ENCODE measurements at places on chromosomes 3 and 15. TPM values are rescaled to one million over a fixed set of nuclear protein-coding genes. Genes with fewer than 3 reads are reported as not detected.

LXN gene
- not detected for total RNA-seq

ST8SIA2 gene
- 1.8 TPM for total RNA-seq

RBP2 gene
- total RNA-seq, result not detected

SLC33A1 gene
- total RNA-seq, result 36.3 TPM

LRRN1 gene
- total RNA-seq, result not detected

WDR93 gene
- not detected for total RNA-seq

GOLGA6D gene
- total RNA-seq, result not detected

CLDN11 gene
- not detected for total RNA-seq

FOXB1 gene
- not detected for total RNA-seq

POLQ gene
- total RNA-seq, result 17.3 TPM

RLBP1 gene
- not detected for total RNA-seq

TM4SF1 gene
- total RNA-seq, result 543 TPM

DPH3 gene
- 19.6 TPM for total RNA-seq

TNFSF10 gene
- total RNA-seq, result not detected

C3orf38 gene
- total RNA-seq, result 25.9 TPM

ROPN1 gene
- total RNA-seq, result 0.21 TPM

RHOV gene
- total RNA-seq, result 0.43 TPM

CAND2 gene
- total RNA-seq, result 0.60 TPM

TRPM1 gene
- 0.03 TPM for total RNA-seq

MYO5C gene
- total RNA-seq, result not detected

SRGAP3 gene
- 0.69 TPM for total RNA-seq

TMEM266 gene
- 0.08 TPM for total RNA-seq

IMPDH2 gene
- total RNA-seq, result 591 TPM

CCDC54 gene
- not detected for total RNA-seq

PIERCE2 gene
- 1.00 TPM for total RNA-seq

C2CD4A gene
- total RNA-seq, result not detected

SENP7 gene
- total RNA-seq, result 4.6 TPM

CD200 gene
- not detected for total RNA-seq

SERP1 gene
- total RNA-seq, result 474 TPM

ZBBX gene
- not detected for total RNA-seq

LDHAL6B gene
- total RNA-seq, result not detected

CCDC39 gene
- 0.03 TPM for total RNA-seq

CLDN18 gene
- not detected for total RNA-seq

TGM4 gene
- total RNA-seq, result not detected

DNAH12 gene
- not detected for total RNA-seq

PGBD4 gene
- 3.0 TPM for total RNA-seq

GP9 gene
- total RNA-seq, result not detected

GPR149 gene
- total RNA-seq, result not detected

FHIT gene
- not detected for total RNA-seq

APH1B gene
- total RNA-seq, result 4.9 TPM

PPM1L gene
- 2.7 TPM for total RNA-seq

AADACL2 gene
- total RNA-seq, result not detected

B3GALNT1 gene
- 6.2 TPM for total RNA-seq

CPA3 gene
- total RNA-seq, result not detected

AMOTL2 gene
- total RNA-seq, result 197 TPM

ASTE1 gene
- 12.9 TPM for total RNA-seq

SLC6A20 gene
- not detected for total RNA-seq
